T-helper 2 cell (primary cell): ENCODE measurements at places on chromosomes 6 and 20.

- no peak for DNase-seq
Observed at GRCh38 chr20:52852714-52853113, 119.4 kb upstream of the TSHZ2 start.

DNA sequence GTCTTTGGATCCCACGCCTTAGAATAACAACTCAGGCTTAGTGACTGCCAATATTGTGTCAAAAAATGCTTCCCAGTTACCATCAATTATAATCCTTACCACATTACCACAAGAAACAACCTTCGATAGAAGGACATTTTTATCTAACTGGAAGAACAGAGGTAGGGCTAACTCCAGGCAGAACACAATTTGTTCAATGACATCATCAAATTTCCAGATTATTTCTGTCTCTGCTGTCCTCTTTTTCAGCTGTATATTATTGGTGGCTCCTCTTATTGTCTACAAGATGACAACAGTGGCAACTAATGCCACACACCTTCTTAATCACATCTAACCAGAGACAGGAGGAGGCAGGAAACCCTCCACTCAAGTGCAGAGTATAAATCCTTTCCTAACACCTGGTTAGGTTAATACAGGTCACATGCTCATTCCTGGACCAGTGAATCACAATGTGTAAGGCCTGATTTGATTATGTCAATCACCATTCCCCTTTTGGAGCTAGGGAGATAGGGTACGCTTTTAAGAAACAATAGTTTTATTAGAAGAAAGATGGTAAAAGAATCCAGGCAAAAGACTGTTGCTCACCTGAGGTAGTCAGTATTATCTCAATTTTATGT lies 18.0 kb downstream of the KHDC1L start:
- no peak for DNase-seq

GRCh38 chr20:50628332-50628731 lies 63.0 kb downstream of the RIPOR3 start:
- DNase-seq: no peak

GRCh38 chr6:114281496-114281895 lies 61.3 kb downstream of the HS3ST5 start:
- DNase-seq: no peak

- no peak for DNase-seq
Observed at GRCh38 chr6:46541556-46541955, 50.3 kb upstream of the RCAN2 start.

DNA sequence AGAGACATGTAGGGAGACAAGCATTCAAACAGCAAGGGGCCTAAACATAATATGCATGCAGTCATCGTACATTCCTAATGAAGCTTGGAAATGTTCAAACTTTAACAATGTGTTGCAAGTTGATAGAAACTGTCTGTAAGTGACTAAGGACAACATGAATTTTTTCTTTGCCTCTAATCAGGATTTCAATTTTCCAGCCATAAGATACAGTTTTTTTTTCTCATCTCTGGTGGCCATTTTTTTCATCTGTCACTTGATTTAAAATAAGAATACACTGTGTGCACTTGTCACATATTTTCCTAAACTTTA lies 22.2 kb upstream of the MTRF1L start:
- no peak for DNase-seq

GRCh38 chr6:84077645-84078044 lies 44.1 kb downstream of the MRAP2 start:
- DNase-seq: no peak

- DNase-seq: no peak
Observed at GRCh38 chr6:121694801-121695251, 259.4 kb downstream of the GJA1 start.

- no peak for DNase-seq
Observed at GRCh38 chr6:75204959-75205775, 686 bp downstream of the COL12A1 start.
